Activated naive CD4-positive, alpha-beta T cell treated with anti-CD3 and anti-CD28 coated beads for 36 hours (primary cell): ENCODE measurements at places on chromosomes 6 and 20.

DNA sequence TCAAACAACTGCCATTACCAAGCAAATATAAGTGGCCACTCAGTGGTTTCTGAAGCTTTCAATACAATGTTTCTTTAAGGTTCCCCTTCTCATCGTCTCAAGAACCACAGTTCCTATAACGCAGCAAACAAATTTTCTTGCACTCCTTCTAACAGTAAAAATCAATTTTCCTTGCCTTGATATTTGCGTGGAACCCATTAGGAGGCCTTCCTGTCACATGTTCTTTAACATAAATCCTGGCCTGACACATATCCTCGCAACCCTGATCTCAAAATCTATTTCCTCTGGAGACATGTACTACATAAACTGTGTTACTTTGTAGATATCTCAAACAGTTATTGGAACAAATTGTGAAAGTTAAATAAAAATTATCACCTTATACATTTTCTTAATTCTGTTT lies 65.9 kb upstream of the MANEA start:
- H3K27me3 ChIP-seq = peaks cover 1% of the 10 kb centered on the region
- no peak overlapping the region for H3K27ac ChIP-seq
- H3K4me1 ChIP-seq = no peaks in the 10 kb centered on the region
- no peak overlapping the region for H3K4me3 ChIP-seq

DNA sequence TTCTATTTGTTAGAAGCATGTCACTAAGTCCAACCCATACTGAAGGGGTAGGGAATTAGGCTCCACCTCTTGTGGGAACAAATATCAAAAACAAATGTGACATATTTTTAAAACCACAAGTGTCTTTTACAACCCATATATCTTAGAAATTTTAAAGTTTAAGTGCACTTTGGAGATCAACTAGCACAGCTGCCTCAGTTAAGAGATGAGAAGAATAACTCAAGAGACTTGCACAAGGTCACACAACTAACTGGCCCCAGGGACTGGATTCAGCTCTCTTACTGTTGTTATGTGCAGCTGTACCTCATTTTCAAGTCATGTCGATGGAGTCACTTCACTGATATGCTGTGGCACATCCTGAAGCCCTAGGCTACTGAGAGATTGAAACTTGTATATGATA lies 102.9 kb upstream of the BMP2 start:
- no peaks in the 10 kb centered on the region for H3K36me3 ChIP-seq
- DNase-seq = no peak
- H3K27ac ChIP-seq = no peak overlapping the region
- H3K4me3 ChIP-seq = no peak overlapping the region
- H3K27me3 ChIP-seq = no peaks in the 10 kb centered on the region

GRCh38 chr20:10179574-10180298 lies 38.9 kb upstream of the SNAP25 start:
- no peak overlapping the region for H3K4me3 ChIP-seq
- H3K4me1 ChIP-seq = no peaks in the 10 kb centered on the region
- no peak for DNase-seq
- no peaks in the 10 kb centered on the region for H3K36me3 ChIP-seq
- H3K27me3 ChIP-seq = peaks cover 5% of the 10 kb centered on the region

DNA sequence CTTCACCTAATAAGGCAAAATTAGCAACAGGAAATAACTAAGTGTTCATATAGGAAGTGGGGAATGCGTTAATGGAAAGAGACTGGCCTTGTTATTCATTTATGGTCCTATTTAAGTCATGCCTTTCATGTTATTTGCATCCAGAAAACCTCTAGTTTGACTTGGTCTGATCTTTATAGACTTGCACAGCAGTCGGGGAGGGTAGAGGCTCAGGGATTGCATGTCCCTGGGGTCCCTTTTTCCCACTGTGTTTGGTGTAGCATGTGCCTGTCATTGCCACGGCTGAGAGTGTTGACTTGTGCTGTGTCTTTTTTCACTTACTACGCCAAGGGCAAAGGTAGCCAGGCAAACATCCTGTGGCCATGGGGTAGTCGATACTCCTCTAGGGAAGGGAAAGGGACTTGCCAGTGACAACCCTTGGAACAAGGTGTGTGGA lies 105.4 kb upstream of the RIN2 start:
- no peaks in the 10 kb centered on the region for H3K27me3 ChIP-seq
- H3K36me3 ChIP-seq = no peaks in the 10 kb centered on the region
- H3K4me3 ChIP-seq = no peak overlapping the region
- no peak overlapping the region for H3K27ac ChIP-seq
- no peaks in the 10 kb centered on the region for H3K4me1 ChIP-seq

- H3K4me1 ChIP-seq = peaks cover 6% of the 10 kb centered on the region
- H3K27ac ChIP-seq = peak overlapping the region; percentile 100
- peak overlapping the region; percentile 96 for H3K4me3 ChIP-seq
- peaks cover 3% of the 10 kb centered on the region for H3K36me3 ChIP-seq
- peak; percentile 98 for DNase-seq
Observed at GRCh38 chr6:28895131-28895812, 28.5 kb downstream of the TRIM27 start.

GRCh38 chr6:36383606-36384005 lies 3.9 kb downstream of the ETV7 start:
- H3K27ac ChIP-seq = no peak overlapping the region
- peak; percentile 35 for DNase-seq
- peaks cover 36% of the 10 kb centered on the region for H3K4me1 ChIP-seq
- H3K4me3 ChIP-seq = no peak overlapping the region
- no peaks in the 10 kb centered on the region for H3K36me3 ChIP-seq
- peaks cover 10% of the 10 kb centered on the region for H3K27me3 ChIP-seq

- H3K27me3 ChIP-seq = no peaks in the 10 kb centered on the region
- no peaks in the 10 kb centered on the region for H3K4me1 ChIP-seq
- no peak overlapping the region for H3K4me3 ChIP-seq
Observed at GRCh38 chr20:58084566-58084965, 143.9 kb downstream of the ANKRD60 start.

GRCh38 chr20:33373735-33374605 lies 27.3 kb downstream of the CDK5RAP1 start:
- no peak overlapping the region for H3K4me3 ChIP-seq
- no peak overlapping the region for H3K27ac ChIP-seq
- peaks cover 29% of the 10 kb centered on the region for H3K36me3 ChIP-seq
- peaks cover 22% of the 10 kb centered on the region for H3K4me1 ChIP-seq
- DNase-seq = no peak
- no peaks in the 10 kb centered on the region for H3K27me3 ChIP-seq

GRCh38 chr6:71766796-71767195 lies 119.6 kb upstream of the RIMS1 start:
- no peaks in the 10 kb centered on the region for H3K4me1 ChIP-seq
- no peaks in the 10 kb centered on the region for H3K36me3 ChIP-seq
- H3K27ac ChIP-seq = no peak overlapping the region
- H3K27me3 ChIP-seq = no peaks in the 10 kb centered on the region
- DNase-seq = no peak

- H3K4me3 ChIP-seq = no peak overlapping the region
- no peaks in the 10 kb centered on the region for H3K27me3 ChIP-seq
- DNase-seq = peak; percentile 35
- peaks cover 4% of the 10 kb centered on the region for H3K4me1 ChIP-seq
- H3K36me3 ChIP-seq = no peaks in the 10 kb centered on the region
Observed at GRCh38 chr6:33958526-33959328, 154.9 kb upstream of the MLN start.

- no peak overlapping the region for H3K27ac ChIP-seq
- no peak for DNase-seq
- peaks cover 1% of the 10 kb centered on the region for H3K36me3 ChIP-seq
- no peak overlapping the region for H3K4me3 ChIP-seq
- no peaks in the 10 kb centered on the region for H3K27me3 ChIP-seq
- H3K4me1 ChIP-seq = no peaks in the 10 kb centered on the region
Observed at GRCh38 chr20:50870561-50871161, 60.6 kb downstream of the ADNP start.

GRCh38 chr6:35392773-35393672 lies 50.7 kb downstream of the PPARD start:
- no peak for DNase-seq
- peak overlapping the region; percentile 27 for H3K27ac ChIP-seq
- H3K27me3 ChIP-seq = no peaks in the 10 kb centered on the region
- H3K4me3 ChIP-seq = no peak overlapping the region
- peaks cover 35% of the 10 kb centered on the region for H3K4me1 ChIP-seq

GRCh38 chr6:148565930-148566663 lies 180.7 kb upstream of the UST start:
- no peak overlapping the region for H3K27ac ChIP-seq
- no peaks in the 10 kb centered on the region for H3K4me1 ChIP-seq
- no peak overlapping the region for H3K4me3 ChIP-seq
- no peak for DNase-seq
- no peaks in the 10 kb centered on the region for H3K36me3 ChIP-seq

DNA sequence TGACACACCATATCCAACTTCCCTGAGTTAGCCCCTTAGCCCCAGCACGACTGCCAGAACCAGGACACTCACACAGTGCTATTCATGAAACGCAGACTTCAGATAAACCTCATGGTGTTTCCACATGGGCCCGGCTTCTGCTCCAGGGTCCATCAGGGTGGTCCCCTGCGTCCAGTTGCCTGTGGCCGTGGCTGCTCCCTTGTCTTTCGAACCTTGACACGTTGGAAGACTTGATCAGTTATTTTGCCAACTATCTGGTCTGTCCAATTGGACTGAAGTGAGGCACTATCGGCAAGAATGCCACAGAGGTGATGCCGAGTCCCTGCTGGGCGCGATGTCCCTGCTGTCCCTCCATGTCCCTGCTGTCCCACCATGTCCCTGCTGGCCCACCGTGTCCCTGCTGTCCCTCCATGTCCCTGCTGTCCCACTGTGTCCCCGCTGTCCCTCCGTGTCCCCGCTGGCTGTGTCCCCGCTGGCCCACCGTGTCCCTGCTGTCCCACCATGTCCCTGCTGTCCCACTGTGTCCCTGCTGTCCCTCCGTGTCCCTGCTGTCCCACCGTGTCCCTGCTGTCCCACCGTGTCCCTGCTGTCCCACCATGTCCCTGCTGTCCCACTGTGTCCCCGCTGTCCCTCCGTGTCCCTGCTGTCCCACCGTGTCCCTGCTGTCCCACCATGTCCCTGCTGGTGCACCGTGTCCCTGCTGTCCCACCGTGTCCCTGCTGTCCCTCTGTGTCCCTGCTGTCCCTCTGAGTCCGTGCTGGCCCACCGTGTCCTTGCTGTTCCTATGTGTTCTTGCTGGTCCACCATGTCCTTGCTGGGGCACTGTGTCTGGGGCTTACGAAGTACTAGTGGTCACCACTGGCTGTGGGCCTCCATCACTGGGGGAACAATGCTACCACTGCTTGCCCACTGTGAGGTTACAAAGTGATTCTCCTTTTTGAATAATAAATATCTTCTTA lies 251.4 kb downstream of the DLL1 start:
- no peak for DNase-seq
- H3K27me3 ChIP-seq = peaks cover 2% of the 10 kb centered on the region
- no peak overlapping the region for H3K27ac ChIP-seq
- no peaks in the 10 kb centered on the region for H3K4me1 ChIP-seq

GRCh38 chr6:75483136-75483952 lies 10.3 kb downstream of the FILIP1 start:
- H3K36me3 ChIP-seq = no peaks in the 10 kb centered on the region
- no peak for DNase-seq
- peaks cover 11% of the 10 kb centered on the region for H3K27me3 ChIP-seq
- no peak overlapping the region for H3K4me3 ChIP-seq
- H3K27ac ChIP-seq = no peak overlapping the region

DNA sequence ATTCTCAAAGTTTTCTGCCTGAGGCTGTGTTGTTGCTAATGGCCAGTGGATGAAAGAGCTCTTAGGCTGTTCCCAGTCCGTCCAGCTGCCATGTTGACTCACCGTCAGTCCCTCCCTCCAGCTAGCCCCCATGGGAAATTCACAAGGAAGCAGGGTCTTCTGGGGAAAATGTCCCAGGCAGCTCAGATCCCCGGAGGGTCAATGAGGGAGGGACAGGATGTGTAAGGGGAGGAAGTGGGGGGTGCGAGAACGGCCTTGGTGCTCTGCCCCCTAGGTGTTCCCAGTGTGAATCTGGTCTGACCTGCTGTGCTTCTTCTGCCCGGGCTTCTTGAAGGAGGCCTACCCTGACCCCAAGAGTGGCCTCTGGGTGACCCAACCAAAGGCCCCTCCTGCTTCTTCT lies 65.9 kb downstream of the CEBPB start:
- H3K27me3 ChIP-seq = no peaks in the 10 kb centered on the region
- H3K4me3 ChIP-seq = no peak overlapping the region
- no peaks in the 10 kb centered on the region for H3K36me3 ChIP-seq
- no peak for DNase-seq
- no peak overlapping the region for H3K27ac ChIP-seq
- peaks cover 2% of the 10 kb centered on the region for H3K4me1 ChIP-seq

DNA sequence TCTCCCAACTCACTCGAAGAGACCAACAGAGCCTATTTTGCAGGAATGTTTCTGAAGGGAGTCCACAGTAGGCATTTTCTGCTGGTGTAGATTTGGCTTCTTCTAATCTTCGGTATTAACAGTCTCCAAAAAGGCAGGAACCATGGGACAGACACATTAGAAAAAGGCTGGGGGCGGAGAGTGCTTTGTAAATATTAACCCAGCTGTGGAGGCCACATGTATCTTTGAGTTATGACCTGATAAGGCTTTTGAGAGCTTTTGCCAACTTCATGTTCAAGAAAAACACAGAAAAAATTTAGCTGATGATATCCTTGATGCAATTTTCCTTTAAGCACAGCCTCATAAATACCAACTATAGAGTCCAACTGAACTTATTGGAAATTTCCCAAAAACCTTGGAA lies 119.4 kb upstream of the TSHZ2 start:
- H3K27me3 ChIP-seq = no peaks in the 10 kb centered on the region
- no peaks in the 10 kb centered on the region for H3K4me1 ChIP-seq
- H3K36me3 ChIP-seq = no peaks in the 10 kb centered on the region
- no peak overlapping the region for H3K27ac ChIP-seq
- no peak for DNase-seq
- H3K4me3 ChIP-seq = no peak overlapping the region
